ENCODE measurements at places on chromosomes 11 and 22.

GRCh38 chr11:12174477-12175143, 64.2 kb downstream of the MICAL2 start:
- DNase-seq = no peak

GRCh38 chr11:72240461-72241290, 3.3 kb downstream of the PHOX2A start:
- no peak for DNase-seq

DNA sequence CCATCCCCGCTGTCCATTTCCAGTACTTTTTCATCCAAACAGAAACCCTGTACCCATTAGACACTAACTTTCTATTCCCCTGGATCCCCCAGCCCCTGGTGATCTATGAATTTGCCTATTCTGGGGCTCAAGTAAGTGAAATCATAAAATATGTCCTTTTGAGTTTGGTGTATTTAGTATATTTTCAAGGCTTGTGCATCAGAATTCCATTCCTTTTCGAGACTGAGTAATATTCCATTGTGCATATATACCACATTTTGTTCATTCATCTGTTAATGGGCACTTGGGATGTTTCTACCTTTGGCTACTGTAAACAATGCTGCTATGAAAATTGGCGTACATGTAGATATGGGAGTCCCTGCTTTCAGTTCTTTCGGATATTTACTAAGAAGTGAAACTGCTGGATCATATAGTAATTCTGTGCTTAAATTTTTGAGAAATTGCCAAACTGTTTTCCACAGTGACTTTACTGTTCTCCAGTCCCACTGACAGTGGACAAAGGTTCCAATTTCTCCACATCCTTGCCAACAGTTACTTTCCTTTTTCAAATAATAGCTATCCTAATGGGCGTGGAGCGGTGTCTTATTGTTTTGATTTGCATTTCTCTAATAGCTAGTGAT, 16.1 kb downstream of the APLP2 start:
- DNase-seq = no peak

DNA sequence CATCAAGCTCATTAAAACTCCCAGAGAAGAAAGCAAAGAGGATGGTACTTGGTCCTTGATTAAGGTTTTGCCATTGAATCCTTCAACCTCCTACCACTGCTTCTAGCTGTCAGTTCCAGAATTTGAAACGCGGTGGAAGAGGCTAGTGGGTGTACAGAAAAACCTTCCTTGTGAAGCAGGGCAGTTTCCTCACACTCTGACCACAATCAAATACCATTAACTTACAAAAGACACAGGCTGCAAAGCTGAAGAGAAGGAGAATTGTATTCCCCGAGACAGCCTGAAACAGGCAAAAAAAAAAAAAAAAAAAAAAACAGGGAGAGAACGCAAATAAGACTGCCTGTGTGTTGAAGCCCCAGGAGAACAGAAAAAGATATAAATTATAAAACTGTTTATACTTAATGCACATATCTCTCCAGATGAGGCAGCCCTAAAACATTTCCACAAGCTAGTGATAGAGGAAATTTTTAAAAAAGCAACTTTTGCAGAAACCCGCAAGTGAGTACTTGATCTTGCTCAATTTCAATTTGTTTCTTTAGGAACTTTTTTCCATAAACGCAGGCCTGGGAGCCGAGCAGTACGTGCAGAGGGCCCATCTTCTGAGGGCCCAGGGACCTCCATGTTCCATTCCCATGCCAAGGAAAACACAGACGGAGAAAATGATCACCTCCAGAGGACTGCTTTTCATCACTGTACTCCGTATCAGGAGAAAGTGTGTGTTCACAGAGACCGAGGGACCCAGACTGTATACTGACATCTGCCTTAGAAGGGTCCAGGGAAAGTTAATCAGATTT, 218.7 kb upstream of the BLID start:
- no peak for DNase-seq

GRCh38 chr11:124193221-124194010, 10.3 kb downstream of the OR10D3 start:
- no peak for DNase-seq

GRCh38 chr11:119445379-119445778, 22.4 kb upstream of the THY1 start:
- DNase-seq = no peak

DNA sequence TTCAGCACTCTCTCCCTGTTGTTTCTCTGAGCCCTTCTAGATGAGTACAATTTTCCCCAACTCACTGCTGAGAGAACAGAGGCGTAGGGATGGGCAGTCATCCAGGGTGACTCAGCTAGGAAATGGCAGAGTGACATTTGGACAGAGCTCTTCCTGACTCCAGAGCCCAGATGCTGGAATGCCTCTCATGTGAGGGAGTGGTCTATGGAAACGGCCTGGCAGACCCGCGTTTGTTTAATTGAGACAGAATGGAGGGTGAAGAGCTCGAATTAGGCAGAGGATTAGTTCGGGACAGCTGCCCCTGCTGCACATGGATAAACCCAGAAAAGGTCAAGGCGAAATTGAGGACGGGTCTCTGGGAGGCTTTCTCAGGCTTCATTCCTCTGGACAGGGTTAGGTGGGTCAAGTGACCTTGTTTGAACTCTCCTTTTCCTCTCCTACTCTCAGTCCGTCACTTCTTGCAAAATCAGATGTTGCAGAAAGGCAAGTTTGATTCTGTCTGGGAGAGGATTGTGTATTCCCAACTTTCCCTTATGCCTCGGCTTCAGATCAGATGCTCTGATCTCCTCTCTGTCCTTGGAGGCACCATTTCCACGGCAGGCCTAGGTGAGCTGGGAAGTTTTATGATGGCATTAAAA, 7.6 kb upstream of the LMO2 start:
- DNase-seq = peak; percentile 93
